ENCODE measurements at places on chromosomes 4 and X. TPM values are rescaled to one million over a fixed set of nuclear protein-coding genes. Genes with fewer than 3 reads are reported as not detected.

DNA sequence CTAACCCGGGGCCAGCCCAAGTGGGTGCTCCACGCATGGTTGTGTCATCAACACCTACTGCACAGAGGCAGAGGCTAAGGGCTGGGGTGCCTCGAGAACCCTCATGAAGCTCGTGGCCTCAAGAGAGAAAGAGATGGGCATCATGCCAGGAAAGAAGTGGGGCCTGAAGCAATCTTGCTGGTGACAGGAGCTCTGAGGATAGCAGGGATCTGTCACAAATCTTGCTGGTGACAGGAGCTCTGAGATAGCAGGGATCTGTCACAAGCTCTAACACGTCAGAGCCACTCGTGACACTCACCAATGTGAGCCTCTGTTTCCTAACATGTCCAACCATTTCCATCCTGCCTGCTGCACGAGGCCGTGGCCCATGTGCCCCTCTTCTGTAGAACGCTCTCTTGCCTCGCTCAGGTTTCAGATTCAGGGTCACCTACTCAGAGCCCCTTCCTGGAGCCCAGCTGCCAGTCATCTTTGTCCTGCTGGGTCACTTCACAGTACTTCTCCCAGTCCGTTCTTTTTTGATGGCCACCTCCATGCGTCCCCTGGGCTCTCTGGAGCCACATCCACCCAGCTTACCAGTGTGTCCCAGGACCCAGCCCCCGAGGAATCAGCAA is 21.1 kb downstream of the PNMA6E start:
- no peak overlapping the region for H3K4me3 ChIP-seq
- H3K4me1 ChIP-seq = no peaks in the 10 kb centered on the region
- DNase-seq = no peak
- H3K27ac ChIP-seq = no peak overlapping the region
- H3K27me3 ChIP-seq = no peaks in the 10 kb centered on the region
- H3K36me3 ChIP-seq = no peaks in the 10 kb centered on the region

- H3K27ac ChIP-seq = no peak overlapping the region
These were observed 124.6 kb downstream of the ANOS1 start for GRCh38 chrX:8607326-8607725.

DNA sequence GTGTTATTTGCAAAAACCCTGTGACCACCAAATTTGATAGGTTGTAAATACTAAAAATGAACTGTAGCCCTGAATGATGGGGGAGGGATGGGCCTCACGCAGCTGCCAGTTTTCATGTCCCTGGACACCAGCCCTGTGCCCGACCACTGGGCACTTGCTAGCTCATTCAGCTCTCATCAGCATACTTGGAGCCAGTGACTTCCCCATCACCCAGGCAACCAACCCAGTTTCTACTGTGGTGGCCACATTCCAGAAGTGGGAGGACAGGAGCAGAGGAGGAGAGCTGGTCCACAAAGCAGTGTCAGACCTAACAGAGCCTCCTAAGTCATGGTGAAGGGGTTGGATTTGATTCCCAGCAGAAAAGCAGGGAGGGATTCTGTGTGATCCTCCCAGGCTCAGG is 128.2 kb downstream of the CPEB2 start:
- DNase-seq = no peak
- no peaks in the 10 kb centered on the region for H3K27me3 ChIP-seq
- no peak overlapping the region for H3K4me3 ChIP-seq
- H3K36me3 ChIP-seq = no peaks in the 10 kb centered on the region
- no peaks in the 10 kb centered on the region for H3K4me1 ChIP-seq

GRCh38 chr4:78904143-78904542 is 35.1 kb downstream of the PAQR3 start:
- no peaks in the 10 kb centered on the region for H3K36me3 ChIP-seq
- no peaks in the 10 kb centered on the region for H3K4me1 ChIP-seq
- no peak overlapping the region for H3K4me3 ChIP-seq
- no peaks in the 10 kb centered on the region for H3K27me3 ChIP-seq

GRCh38 chrX:120749141-120749846 is 119.4 kb upstream of the C1GALT1C1 start:
- DNase-seq = no peak
- no peaks in the 10 kb centered on the region for H3K36me3 ChIP-seq
- no peaks in the 10 kb centered on the region for H3K4me1 ChIP-seq
- H3K27ac ChIP-seq = no peak overlapping the region

- no peak overlapping the region for H3K4me3 ChIP-seq
- H3K27me3 ChIP-seq = no peaks in the 10 kb centered on the region
- no peak overlapping the region for H3K27ac ChIP-seq
- no peaks in the 10 kb centered on the region for H3K36me3 ChIP-seq
- DNase-seq = no peak
These were observed 11.9 kb downstream of the STARD8 start for GRCh38 chrX:68659385-68659784.

Gene NBDY
- 12.2 TPM for total RNA-seq

Gene SH2D1A
- total RNA-seq = not detected

Gene ENPEP
- total RNA-seq = 1.5 TPM

GRCh38 chrX:150648296-150648940 is 44.8 kb upstream of the MTMR1 start:
- H3K36me3 ChIP-seq = no peaks in the 10 kb centered on the region
- H3K27me3 ChIP-seq = no peaks in the 10 kb centered on the region
- no peak for DNase-seq
- H3K27ac ChIP-seq = no peak overlapping the region
- H3K4me3 ChIP-seq = no peak overlapping the region

DNA sequence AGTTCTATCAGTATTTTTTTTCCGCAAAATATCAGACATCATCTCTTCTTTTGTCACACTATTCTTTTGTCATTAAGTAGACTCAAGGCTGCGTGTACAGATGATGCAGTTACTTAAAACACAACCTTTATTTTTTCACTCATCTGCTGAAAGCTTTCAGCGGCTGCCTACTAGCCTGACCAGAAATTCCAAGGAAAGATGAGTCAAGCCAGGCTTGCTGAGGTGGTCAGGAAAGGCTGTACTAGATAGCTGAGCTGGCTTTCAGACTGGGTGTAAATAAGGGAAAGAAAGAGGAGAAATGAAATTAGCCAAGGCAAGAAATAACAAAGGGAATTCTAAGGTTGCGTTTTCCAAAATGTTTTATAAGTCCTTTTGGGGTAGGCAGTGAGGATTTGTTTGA is 17.9 kb downstream of the STK26 start:
- H3K27ac ChIP-seq = no peak overlapping the region
- no peaks in the 10 kb centered on the region for H3K27me3 ChIP-seq
- no peak overlapping the region for H3K4me3 ChIP-seq
- DNase-seq = peak; percentile 15

Gene RXFP1
- not detected for total RNA-seq

Gene BRCC3
- 12.0 TPM for total RNA-seq

Gene F8A2
- total RNA-seq = not detected

DNA sequence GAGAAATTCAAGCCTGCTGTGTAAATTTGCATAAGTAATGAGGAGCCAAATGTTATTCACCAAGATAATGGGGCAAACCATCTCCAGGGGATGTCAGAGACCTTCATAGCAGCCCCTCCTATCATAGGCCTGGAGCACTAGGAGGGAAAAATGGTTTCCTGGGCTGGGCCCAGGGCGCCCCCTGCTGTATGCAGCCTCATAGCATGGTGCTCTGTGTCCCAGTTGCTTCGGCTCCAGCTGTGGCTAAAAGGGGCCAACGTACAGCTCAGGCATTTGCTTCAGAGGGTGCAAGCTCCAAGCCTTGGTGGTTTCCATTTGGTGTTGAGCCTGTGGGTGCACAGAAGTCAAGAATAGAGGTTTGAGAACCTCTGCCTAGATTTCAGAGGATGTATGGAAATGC is 859.3 kb downstream of the RPA4 start:
- no peaks in the 10 kb centered on the region for H3K36me3 ChIP-seq
- no peak for DNase-seq
- H3K4me3 ChIP-seq = no peak overlapping the region
- no peak overlapping the region for H3K27ac ChIP-seq
- H3K4me1 ChIP-seq = peaks cover 19% of the 10 kb centered on the region

DNA sequence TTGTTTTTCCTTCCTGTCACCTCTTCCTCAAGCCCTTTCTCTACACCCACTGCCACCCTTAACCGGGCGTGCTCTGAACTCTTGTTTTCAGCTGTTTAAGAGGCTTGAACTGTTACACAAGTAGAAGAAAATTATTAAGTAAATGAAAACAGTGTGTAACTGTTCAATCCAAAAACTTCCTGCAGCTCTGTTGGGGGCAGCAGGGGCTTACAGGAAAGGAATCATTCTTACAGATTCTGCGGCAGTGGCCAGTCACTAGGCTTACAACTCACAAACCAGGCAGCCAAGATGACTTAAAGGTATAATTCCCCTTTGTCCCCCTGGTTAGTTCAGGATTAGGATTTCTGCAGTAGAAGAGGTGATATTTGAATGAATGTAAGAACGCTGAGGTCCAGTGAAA is 70.2 kb upstream of the ETNPPL start:
- peaks cover 3% of the 10 kb centered on the region for H3K4me1 ChIP-seq
- H3K4me3 ChIP-seq = no peak overlapping the region
- peak; percentile 40 for DNase-seq
- H3K27me3 ChIP-seq = no peaks in the 10 kb centered on the region
- no peak overlapping the region for H3K27ac ChIP-seq

- H3K27me3 ChIP-seq = no peaks in the 10 kb centered on the region
- H3K36me3 ChIP-seq = no peaks in the 10 kb centered on the region
- H3K4me1 ChIP-seq = no peaks in the 10 kb centered on the region
- H3K4me3 ChIP-seq = no peak overlapping the region
- DNase-seq = no peak
These were observed 367.5 kb upstream of the CTSO start for GRCh38 chr4:156321203-156321602.

Gene RTL3
- total RNA-seq = not detected

DNA sequence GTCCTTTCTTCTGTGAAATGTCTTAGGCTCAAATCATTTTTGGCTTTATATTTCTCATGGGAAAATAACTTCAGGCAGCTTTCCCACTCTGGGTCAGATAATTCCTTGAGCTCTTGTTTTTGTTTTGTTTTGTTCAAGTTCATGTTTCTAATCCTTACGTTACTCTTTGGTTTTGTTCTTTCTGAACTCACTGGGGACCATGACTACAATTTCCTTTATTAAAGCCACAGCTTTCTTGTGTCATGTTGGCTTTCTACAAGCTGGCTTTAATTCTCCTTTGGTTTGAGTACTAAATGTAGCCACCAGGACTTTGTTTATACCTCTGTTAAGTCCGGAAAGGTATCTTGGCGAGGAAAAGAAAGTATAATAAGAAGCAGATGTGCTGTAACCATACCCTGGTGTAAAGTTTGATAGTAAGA is 30.8 kb upstream of the ANXA3 start:
- no peak overlapping the region for H3K4me3 ChIP-seq
- no peak overlapping the region for H3K27ac ChIP-seq
- no peaks in the 10 kb centered on the region for H3K36me3 ChIP-seq
- no peak for DNase-seq
- H3K27me3 ChIP-seq = no peaks in the 10 kb centered on the region

DNA sequence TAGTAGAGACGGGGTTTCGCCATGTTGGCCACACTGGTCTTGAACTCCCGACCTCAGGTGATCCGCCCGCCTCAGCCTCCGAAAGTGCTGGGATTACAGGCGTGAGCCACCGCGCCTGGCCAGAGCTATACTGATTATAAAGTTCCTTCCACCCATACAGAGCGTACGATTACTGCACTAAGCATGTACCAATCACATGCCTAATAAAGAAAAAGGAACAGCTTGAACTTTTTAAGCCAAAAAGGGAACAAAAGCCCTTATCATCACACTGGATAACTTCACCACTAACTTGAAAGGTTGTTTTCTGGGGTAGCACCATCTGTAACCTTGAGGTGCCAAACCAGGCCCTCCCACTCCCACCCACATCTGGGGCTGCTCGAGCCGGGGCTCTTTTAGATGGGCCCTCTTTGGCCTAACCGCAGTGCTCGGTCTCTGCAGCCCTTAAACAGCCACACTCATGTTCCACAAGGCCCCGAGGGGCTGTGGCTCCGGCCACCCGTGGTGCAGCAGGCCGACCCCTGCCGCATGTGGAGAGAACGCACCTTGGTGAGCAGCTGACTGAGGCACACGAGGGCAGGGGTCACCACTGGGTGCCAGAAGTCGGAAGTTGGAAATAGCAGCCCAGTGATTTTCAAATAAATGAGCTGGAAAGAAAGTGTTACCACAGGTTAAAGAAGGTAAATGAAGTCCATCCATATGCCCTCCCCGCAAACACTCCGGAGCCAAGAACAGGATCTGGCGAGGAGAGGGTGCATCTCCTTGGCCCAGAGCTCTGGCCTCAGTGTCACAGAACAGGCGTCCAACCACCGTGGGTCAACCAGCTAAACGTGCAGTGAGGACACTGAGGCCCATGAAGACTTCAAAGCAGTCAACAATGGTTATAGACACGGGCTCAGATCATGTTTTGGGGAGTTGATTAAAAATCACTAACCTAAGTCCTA is 18.4 kb downstream of the NOP14 start:
- H3K4me3 ChIP-seq = no peak overlapping the region
- H3K27ac ChIP-seq = no peak overlapping the region
- no peak for DNase-seq
- H3K27me3 ChIP-seq = no peaks in the 10 kb centered on the region

GRCh38 chr4:11079171-11079570 is 349.5 kb downstream of the HS3ST1 start:
- H3K36me3 ChIP-seq = no peaks in the 10 kb centered on the region
- H3K27me3 ChIP-seq = no peaks in the 10 kb centered on the region
- H3K4me1 ChIP-seq = no peaks in the 10 kb centered on the region
- no peak overlapping the region for H3K4me3 ChIP-seq
- no peak overlapping the region for H3K27ac ChIP-seq

- H3K27ac ChIP-seq = no peak overlapping the region
- DNase-seq = no peak
- peaks cover 9% of the 10 kb centered on the region for H3K4me1 ChIP-seq
- no peak overlapping the region for H3K4me3 ChIP-seq
These were observed 408.4 kb upstream of the EMCN start for GRCh38 chr4:100926039-100926717.

DNA sequence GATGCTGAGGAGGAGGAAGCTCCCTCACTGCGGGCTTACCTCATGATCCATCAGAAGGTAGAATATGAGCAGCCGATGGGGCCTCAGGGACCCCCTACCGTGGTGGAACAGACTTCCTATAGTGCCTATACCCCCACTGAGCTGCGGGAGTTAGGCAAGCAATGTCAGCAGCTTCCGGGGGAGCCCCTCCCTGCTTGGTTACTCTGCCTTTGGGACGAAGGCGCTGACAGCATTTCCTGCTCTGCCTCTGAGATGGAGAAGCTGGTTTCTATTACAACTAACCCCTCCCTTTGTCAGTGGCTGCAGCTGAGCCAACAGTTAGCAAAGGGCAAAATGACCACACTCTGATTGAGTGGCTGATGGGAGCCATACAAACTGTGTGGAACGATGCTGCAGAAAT is 430.7 kb downstream of the IDS start:
- DNase-seq = no peak
- H3K4me1 ChIP-seq = no peaks in the 10 kb centered on the region
- H3K27me3 ChIP-seq = no peaks in the 10 kb centered on the region
- no peak overlapping the region for H3K4me3 ChIP-seq
- H3K36me3 ChIP-seq = no peaks in the 10 kb centered on the region

- no peaks in the 10 kb centered on the region for H3K27me3 ChIP-seq
- H3K4me1 ChIP-seq = no peaks in the 10 kb centered on the region
- H3K4me3 ChIP-seq = no peak overlapping the region
- DNase-seq = peak; percentile 17
- no peaks in the 10 kb centered on the region for H3K36me3 ChIP-seq
- H3K27ac ChIP-seq = no peak overlapping the region
These were observed 158.1 kb upstream of the CXorf66 start for GRCh38 chrX:140123446-140123845.

Gene RIBC1
- 0.62 TPM for total RNA-seq

GRCh38 chr4:81627590-81627989 is 155.9 kb upstream of the RASGEF1B start:
- H3K4me1 ChIP-seq = no peaks in the 10 kb centered on the region
- H3K36me3 ChIP-seq = no peaks in the 10 kb centered on the region
- no peak overlapping the region for H3K4me3 ChIP-seq

All from neural progenitor cell (in vitro differentiated cells).